ENCODE measurements at places on chromosomes 6 and 20.
A peak's percentile ranks its signal among the peaks of the same experiment; 100 is the strongest.

GRCh38 chr6:168162366-168162765, 83.4 kb upstream of the FRMD1 start:
- DNase-seq = no peak

GRCh38 chr6:169109411-169110220, 144.0 kb downstream of the THBS2 start:
- no peak for DNase-seq

DNA sequence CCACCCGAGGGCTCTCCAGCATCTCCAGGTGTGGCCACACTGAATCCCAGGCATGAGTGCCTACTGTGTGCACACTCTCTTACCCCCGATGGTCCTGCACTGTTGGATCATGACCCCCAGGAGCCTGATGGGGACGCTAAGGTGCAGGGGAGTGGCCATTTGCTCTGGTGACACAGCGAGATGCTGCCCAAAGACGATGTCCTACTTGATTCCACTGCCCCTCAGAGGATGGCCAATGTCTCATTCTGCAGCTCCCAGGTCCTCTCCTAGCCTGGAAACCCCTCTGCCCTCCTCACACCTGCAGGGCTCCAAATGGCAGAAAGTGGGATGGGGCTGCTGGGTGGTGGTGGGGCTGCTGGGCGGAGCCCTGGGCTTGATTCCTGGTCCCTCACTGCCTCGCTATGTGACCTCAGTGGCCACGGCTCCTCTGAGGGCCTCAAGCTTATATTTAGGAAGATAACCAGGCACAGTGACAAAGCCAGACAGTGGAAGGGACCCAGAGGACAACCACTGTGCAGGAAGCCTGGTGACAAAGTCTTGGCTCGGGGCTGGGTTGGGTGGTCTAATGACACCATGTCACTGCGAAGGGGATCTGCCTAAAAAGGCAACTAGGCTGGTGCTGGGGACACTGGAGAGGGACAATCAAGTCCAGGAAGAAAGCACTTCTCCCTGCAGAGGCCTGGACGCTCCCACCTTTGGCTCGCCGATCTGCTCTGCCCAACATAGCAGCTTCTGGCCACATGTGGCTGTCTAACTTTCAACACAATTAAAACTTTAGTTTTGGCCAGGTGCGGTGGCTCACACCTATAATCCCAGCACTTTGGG, 28.4 kb downstream of the TGM2 start:
- peak; percentile 77 for DNase-seq

DNA sequence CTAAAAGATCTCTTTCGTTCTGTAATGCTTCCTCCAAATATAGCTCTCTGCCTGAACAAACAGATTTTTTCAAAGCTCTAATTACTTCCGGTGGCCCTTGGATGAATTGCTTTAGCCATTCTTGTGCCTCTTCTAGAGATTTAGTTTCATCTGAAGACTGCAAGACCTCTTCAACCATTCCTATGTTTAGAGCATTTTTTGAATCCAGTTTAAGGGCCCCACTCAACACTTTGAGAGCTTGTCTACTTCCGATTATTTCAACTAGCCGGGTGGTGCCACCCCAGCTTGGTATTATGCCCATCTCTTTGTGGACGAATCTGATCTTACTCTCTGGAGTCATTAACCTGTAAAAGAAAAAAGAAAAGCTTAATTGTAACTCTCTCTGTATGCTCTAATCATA, 23.3 kb downstream of the RNF146 start:
- no peak for DNase-seq

DNA sequence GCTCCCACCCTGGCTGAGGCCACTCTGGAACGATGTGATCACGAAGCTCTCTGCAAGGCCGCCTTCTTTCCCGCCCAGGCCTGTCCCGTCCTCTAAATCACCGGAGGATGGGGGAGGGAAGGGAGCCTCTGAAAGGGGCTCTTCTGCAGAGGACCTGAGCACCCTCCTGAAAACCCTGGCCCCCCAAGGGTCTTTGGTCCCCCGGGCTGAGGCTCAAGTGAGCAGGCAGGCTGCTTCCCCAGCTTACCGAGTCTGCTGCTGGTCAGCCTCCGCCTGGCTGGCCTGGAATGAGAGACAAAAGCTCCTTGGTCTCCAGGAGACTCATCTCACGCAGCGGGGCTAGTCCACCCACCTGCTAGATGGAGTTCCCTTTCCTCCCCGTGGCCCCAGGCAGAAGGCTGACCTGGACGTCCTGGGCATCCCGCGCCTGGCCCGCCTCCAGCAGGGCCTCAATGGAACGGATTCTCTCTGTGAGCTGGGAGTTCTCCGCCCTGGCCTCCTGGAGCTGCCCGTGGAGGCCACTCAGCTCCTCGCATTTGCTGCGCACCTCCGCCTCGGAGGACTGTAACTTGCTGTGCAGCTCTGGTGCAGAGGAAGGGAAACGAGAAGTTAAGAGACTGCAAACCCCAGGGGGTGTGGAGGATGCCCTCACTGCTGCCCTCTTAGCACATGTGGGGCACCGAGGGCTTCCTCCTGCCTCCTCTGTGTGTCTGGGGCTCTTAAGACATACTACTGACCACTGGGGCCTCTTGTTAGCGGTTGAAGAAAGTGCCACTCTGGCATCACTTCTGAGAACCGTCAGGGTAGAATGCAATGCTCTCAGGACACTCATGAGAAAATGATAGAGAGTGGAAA, 54.7 kb downstream of the RRBP1 start:
- peak; percentile 57 for DNase-seq

- no peak for DNase-seq
These were observed 151.9 kb upstream of the CARMIL1 start for GRCh38 chr6:25127076-25127837.

DNA sequence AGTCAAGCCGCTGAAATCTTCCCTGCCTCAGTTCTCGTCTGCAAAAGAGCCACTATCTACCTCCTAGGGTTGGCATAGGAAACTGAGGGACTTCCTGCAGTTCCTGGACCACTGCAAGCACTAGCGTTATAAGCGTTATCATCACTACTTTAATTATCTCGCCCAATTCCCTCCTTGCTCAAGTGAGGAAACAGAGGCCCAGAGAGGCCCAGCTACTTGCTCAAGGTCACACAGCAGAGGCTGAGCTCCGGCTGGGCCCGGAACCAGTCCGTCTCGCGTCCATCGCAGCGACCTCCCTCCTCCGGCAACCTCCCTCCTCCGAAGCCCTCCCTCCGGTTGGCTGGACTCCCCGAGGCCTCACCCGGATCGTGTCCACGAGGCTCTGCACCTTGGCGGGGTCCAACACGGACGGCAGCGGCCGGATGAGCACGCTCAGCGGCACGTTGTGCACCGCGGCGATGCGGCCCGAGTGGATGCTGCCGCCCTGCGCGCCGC, 338 bp downstream of the SRXN1 start:
- no peak for DNase-seq

DNA sequence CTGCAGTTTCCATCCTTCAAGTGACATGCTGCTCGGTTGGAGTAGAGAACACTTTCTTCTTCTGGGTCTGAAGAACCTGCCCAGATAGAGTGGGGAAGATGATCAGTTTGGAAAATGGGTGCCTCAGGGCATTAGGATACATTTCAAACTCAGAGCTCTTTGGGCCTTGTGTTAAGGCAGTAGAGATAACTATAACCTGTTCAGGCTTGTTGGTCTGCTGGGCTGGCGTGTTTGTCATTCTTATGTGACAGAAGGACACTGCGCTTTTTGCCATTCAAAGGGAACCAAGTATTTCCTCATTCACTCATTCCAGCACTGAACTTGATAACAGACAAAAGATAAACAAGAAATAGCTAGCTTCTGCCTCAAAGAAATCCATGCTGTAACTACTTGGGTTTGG, 3.8 kb downstream of the TOMM34 start:
- DNase-seq = no peak

DNA sequence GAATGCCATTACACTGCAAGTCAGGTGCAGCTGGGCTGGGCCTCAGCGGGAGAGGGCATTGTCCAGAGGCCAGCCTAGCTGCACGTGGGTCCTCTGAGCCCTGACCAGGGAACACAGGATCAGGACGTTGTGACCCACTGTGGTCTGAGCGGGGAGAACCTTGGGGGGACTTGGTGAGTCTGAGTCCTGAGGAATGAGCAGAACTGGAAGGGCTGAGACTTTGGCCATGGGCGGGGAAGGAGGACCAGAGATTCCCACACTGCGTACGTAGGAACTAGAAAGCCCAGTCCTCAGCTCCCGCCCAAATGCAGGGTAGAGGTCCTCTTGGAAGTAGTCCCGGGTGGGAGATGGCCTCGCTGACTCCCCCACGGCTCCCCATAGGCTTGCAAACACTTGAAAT, 42.5 kb downstream of the GABRR2 start:
- DNase-seq = no peak

DNA sequence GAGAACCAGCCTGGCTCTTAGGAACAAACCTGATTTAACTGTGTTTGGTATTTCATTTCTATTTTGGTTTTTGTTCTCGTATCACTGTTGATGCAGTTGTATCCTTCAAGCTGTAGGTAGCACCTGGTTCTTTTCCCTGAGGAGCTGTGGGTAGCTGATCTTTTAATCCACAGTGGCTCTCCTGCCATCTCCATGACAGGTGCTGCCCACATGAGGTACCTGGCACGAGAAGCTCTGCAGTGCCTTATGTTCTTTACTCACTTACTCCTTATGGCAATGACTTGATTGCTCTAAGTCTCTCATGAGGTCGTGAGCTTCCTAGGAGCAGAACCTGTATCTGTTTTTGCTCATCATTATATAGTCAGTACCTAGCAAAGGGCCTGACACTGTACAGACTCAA, 74.3 kb upstream of the EMILIN3 start:
- DNase-seq = no peak

DNA sequence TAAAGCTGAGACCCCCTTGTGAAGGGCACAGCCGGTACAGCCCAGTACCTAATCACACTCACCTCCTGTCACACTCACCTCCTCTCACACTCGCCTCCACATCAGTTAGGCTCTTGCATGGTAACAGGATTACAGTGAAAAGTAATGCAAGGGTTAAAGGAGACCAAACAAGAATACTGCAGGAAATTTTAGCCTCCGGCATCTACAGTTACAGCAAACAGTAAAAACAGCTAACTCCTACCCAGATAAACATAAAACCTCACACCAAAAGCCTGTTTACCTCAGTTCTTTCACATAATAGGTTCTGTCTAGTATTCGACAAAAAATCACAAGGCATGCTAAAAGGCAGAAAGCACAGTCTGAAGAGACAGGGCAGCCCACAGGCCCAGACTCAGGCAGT, 55.6 kb downstream of the FARS2 start:
- no peak for DNase-seq

- DNase-seq = no peak
These were observed 608.3 kb upstream of the CITED2 start for GRCh38 chr6:139982652-139983295.

GRCh38 chr6:165880686-165881085, 217.6 kb upstream of the PDE10A start:
- DNase-seq = no peak

DNA sequence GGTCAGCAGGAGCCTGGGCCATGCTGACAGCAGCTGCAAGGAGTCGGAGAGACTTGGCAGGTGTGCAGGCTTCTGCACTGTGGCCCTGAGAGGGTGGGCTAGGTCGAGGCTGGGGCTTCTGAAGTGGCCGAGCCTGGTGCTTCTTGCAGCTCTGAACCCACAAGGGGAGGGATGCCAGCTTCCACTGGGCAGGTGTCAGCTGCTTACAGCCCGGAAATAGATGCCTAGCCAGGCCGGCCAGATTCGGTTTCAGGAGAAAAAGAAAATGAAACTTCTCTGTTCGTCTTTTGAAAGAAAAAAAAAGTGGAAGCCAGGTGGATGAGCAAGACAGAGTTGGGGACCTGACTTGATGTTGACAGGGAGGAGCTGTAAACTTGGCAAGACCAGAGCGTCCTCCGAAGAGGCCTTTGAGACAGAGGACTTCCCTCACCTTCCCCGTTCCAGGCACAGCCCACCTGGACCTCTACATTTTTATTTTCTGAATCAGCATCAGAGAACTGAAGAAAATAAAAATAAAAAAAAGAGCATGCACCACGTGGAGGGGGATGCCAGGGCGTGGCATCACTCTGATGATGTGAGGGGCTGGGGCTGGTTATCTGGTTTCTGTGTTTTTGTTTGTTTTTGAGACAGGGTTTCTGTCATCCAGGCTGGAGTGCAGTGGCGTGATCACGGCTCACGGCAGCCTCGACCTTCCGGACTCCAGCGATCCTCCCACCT, at the start of gene ZBP1:
TSS of gene ZBP1 (minus strand) at position 153 of the 717 bp plus-strand sequence. CDS start at position 22, 131 bp downstream.
- DNase-seq = peak; percentile 82

DNA sequence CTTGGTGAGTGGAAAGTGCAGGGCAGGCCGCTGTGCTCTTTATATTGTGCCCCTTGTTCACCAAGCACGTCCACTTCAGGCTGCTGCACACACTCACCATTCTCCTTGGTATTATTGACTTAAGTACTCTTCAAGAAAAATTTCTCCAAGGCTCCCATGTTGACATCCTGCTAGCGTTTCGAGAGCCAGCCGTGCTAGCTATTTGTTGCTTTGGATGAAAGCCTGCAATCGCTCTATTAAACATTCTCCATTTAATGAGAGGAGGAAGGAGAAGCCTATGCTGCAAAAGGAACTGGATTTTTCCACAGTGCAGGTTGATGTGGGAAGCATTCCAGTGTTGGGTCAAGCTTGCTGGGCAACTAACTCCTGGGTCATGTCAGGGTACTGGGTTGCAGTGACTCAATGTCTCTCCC, 113.5 kb downstream of the CD83 start:
- no peak for DNase-seq

DNA sequence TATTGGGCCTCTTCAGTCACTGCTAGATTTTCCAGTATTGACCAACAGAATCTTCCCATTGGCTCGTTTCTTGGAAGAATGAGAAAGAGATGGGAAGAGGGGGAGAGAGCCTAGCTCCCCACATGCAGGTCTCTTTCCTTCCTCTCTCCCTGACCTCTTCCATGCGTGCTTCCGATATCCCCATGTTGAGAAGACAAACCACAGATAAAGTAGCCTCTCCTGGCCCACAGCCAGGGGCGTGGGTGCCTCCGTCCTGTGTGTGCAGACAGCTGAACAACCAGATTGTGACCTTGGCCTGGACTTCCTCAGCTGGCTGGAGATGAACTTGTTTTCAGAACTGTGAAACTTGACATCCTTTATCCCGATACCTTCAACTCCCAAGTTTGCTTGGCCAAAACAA, 71.0 kb downstream of the EDN3 start:
- DNase-seq = no peak

DNA sequence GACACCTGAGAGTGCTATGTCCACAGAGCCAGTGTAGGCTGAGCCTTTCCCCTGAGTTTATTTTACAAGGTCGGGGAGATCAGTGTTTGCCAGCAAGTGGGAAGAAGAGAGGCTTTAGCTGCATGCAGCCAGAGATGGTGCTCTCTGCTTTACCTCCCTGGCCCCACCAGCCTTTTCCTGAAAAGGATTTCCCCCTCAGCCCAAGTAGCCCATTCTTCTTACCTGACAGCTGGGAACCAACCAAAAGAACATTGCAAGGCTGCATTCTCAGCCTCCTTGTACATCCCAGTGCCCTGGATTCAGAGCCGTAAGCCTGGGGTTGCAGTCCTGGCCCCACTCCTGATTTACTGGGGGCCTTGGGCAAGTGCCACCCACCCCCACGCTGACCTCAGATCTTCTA, 16.9 kb downstream of the SNPH start:
- no peak for DNase-seq
